ENCODE measurements at places on chromosomes 13 and 19. TPM values are rescaled to one million over a fixed set of nuclear protein-coding genes. Genes with fewer than 3 reads are reported as not detected.
A peak's percentile ranks its signal among the peaks of the same experiment; 100 is the strongest.

OR10H1 gene
- not detected for total RNA-seq

TEAD2 gene
- total RNA-seq = 15.4 TPM

PRRG2 gene
- total RNA-seq = 14.5 TPM

SHISA7 gene
- total RNA-seq = not detected

CEACAM16 gene
- total RNA-seq = not detected

GRCh38 chr13:97798836-97799235 is 154.6 kb upstream of the IPO5 start:
- no peak for DNase-seq

DNA sequence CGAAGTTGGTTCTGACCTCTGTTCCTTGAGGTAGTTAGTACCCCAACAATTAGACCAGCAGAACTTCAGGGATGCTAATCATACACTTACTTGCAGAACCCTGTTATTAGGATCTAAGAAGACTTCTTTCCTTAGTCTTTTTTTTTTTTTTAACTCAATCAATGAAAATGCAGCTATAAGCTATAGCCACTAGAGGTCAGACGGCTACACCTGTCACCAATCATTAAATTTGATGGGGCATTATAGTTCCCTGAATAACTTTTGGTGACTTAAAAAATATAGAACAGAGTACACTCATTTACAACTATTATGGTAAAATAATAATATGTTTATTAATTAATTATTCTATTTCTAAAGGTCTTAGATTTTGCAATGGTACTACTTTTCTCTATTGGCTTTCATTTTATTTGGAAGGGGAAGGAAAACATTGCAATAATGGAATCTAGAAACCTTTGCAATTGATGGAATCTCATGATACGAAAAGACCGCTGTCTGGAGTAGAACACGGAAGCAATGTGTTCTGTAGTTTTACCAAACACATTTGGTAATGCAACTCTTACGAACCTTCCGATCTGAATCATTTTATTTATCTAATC is 483.2 kb downstream of the DIAPH3 start:
- DNase-seq = no peak

DNA sequence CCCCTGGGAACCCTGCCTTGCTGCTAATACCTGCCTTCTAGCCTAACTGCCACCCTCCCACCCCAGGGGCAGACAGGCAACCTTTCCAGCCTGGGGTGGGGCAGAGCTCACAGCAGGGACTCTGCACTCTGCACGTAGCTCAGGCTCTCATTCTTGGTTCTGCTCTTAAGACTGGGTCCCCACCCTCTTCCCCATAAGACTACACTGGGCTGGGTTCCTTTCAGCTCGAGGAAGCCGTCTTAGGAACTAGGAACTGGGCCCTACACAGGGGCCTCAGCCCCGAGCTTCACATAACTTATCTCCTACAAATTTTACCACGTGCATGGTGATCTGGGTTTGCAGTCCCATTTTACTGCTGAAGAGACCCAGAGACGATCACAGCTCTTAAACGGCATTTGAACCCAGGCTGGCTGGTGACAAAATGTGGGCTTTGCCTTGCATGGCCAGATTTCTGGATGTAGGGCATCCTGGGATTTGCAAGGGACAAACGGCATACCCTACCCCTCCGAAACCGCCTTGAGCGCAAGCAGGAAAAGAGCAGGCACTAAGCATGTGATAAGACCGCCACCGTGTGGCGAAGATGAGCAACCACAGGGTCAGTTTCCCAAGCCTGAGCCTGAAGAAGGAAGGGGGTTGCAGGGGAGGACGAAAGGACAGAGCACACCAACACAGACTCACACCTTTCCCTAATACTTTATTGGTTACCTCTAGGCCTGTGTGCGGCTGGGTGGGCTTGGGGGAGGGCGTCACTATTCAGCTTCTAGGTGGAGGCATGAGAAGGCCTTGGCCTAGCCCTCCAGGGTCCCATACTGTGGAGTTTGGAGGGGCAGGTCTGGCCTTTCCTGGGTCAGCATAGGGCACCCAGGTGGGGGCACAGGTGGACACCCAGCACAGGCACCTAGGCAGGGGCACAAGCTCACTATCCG is 5.1 kb downstream of the JUNB start:
- peak; percentile 87 for DNase-seq

DNA sequence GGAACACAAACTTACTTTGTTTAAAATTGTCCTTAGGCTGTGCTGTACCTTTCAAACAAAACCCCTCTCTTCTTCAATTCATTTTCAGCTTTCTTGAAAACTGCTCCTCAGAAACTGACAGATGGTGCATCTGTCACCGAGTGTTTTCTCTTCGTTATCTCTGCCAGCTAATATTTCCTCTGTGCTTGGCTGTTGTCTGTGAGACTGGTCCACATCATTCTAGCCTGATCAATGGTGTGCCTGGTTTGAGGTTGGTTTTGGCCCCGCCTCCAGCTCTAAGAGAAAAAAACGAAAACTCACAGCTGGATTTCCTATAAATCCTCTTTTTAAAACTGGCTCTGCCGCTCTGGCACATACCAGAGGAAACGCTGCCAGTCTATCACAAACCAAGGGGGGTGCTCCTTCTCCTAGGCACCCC is 79.7 kb downstream of the STARD13 start:
- DNase-seq = no peak

DNA sequence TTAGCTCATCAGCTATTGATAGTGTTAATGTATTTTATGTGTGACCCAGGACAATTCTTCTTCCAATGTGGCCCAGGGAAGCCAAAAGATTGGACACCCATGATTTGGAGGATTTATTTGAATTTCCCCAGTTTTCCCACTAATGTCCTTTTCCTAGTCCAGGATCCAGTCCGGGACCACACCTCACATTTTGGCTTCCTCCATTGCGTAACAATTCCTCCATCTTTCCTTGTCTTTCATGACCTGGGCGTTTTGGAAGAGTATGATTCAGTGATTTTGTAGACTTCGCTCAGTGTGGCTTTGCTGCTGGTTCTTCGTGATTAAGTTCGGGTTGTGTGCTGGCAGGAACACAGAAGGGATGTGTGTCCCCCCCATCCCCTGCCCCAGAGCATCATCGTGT is 3.3 kb upstream of the ATP4A start:
- no peak for DNase-seq
